ENCODE measurements at places on chromosomes 7 and 10. TPM values are rescaled to one million over a fixed set of nuclear protein-coding genes. Genes with fewer than 3 reads are reported as not detected.

- DNase-seq: no peak
Observed at GRCh38 chr7:99927536-99927935, 1.9 kb downstream of the GJC3 start.

GRCh38 chr10:79242620-79243152 lies 104.6 kb upstream of the PPIF start:
- DNase-seq: peak; percentile 63

DNA sequence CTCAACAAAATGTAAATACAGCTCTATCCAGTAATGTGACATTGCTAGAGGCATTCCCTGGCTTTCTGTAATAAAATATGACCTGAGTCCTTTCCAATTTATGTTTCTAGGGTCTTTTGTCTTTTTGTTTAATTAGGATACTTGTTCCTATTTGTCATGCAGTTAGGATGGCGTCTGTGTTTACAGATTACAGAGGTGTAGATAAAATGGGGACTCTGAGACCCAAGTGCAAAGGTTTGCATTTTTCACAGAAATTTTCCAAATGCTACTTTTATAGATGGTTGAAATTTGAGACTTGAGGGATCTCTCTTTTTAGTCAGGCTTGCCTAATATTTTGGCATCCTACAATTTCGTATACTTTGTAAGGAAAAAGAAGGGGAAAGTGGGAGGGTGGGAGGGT lies 332.4 kb downstream of the PTEN start:
- no peak for DNase-seq

GRCh38 chr10:125344573-125345171 lies 184.3 kb upstream of the CTBP2 start:
- no peak for DNase-seq

GRCh38 chr7:131111081-131111576 lies 216.5 kb upstream of the MKLN1 start:
- no peak for DNase-seq

DNA sequence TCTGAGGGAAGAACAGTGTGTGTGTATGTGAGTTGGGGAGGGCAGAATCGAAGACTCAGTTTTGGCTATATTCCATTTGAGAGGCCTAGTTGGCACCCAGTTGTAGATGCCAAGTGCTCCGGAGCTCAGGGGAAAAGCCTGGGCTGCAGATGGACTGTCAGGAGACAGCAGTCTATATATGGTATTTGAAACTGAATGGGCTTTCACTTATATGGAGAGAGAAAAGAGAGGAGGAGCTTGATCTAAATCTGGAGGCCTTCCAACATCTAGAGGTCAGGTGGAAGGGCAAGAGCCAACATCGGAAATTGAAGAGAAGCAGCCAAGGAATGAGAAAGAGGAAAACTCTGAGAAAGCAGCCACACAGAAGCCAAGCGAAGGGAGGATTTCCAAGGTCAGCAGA lies 350.8 kb upstream of the BMPER start:
- DNase-seq: no peak

- no peak for DNase-seq
Observed at GRCh38 chr10:77564731-77565589, 72.6 kb downstream of the KCNMA1 start.

- no peak for DNase-seq
Observed at GRCh38 chr10:101028446-101029337, 2.2 kb downstream of the PDZD7 start.

DNA sequence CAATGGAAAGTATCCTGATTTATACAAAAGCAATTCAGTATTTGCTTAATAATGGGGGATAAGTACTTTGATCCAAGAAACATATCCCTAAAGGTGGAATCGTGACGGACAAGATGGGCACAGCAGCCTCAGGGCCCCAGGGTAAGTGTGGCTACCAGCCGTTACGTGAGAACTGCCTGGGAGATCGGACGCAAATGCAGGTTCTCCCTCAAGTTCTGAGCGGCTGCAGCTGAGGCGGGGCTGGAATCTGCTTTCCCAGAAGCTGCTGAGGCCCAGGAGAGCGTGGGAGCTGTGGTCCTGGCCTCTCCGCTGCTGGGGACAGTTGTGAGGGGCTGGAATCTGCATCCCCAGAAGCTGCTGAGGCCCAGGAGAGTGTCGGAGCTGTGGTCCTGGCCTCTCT lies 13.5 kb downstream of the FOXL3 start:
- no peak for DNase-seq

GRCh38 chr7:120370954-120371353 lies 98.0 kb downstream of the KCND2 start:
- no peak for DNase-seq

HEPACAM2 gene
- polyA plus RNA-seq: not detected

TAS2R3 gene
- 0.19 TPM for polyA plus RNA-seq

HYAL4 gene
- not detected for polyA plus RNA-seq

NOC3L gene
- 20.9 TPM for polyA plus RNA-seq
